Cerebellum (tissue), 4 donors: ENCODE measurements at places on chromosomes 7 and 10. TPM values are rescaled to one million over a fixed set of nuclear protein-coding genes. Genes with fewer than 3 reads are reported as not detected.
A peak's percentile ranks its signal among the peaks of the same experiment; 100 is the strongest.

- DNase-seq: no peak
Measured at GRCh38 chr10:119693262-119693957, 32.4 kb upstream of the INPP5F start.

DNA sequence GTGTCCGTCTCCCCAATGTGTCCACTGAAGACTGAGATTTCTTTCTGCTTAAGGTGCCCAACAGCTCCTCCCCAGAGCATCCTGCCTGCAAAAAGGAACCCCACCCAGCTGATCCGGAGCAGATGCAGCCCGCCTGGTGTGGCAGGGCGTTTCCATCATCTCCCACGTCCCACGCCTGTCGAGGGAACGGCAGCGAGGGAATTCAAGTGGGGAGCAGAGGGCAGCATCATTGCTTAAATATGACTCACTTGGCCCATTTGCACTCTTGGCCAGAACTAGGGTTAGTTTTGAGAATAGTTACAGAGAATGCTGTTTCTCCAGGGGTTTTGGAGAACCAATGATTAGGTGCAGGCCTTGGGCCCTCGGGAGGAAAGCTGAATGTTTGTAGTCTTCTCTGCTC, 20.8 kb downstream of the VWA2 start:
- no peak for DNase-seq

GRCh38 chr7:69577221-69577620, 21.1 kb upstream of the AUTS2 start:
- no peak for DNase-seq

DNA sequence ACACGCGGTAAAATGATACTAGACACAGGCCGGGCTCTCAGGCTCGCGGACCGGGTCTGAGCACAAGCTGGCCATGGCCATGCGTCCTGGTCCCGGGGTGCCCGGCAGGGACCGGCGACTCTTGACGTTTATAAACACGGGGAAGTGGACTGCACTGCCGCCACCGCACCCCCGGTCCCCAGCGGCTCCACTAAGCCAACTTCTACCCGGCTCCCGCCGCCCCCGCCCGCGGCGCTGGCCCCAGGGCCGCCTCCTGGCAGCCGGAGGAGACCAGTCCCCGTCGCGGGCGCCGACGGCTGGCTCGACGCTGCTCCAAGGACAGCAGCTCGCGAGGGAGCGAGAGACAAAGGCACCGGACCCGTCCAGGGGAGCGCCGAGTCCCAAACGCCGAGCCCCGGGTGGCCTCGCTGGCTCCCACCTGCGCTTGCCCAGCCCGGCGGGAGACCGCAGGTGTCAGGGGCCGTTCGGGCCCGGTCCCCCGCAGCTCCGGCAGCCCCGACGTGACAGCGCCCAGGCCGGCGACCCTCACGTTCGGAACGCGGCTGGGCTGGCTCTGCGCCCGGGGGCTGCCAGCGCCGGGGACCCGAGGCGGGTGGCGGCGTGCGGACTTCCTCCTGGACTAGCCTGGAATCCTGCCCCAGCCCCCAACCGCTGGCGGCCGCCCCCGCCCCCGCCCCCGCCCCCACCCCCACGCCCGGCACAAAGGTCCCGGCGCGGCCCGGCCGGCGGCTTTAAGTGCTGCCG, 517 bp downstream of the ITGB1 start:
- peak; percentile 33 for DNase-seq

DNA sequence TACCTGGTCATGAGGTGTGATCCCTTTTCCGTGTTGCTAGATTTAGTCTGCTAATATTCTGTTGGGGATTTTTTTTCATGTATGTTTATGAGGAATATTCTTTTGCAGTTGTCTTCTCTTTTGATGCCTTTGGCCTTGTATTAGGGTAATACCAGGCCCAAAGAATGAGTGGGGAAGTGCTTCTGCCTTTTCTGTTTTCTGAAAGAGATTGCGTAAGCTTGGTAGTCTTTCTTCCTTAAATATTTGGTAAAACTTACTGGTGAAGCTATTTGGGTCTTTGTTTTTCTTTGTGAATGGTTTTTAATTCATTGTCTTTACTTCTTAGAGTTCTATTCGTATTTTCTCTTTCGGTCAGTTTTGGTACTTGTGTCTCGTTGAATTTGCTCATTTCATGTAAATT, 51.1 kb downstream of the SHH start:
- DNase-seq: no peak

DNA sequence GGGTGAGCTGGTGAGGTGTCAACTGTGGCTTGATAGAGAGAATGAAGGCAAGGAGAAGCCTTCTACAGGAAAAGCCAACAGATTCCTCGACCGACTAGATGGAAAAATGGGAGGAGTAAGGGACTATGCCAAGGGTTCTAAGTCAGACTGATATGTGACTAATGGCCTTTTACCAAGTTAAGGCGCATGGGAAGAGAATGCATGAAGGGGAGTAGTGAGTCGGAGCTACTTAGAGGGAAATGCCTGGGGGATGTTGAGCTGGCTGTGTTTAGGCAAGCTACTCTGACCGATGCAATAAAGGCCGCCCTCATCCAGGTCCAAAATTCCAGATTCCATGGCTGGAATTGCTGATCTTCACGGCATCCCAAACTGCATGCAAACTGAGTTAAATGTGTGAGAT, 48.2 kb downstream of the APBB1IP start:
- DNase-seq: no peak

GRCh38 chr10:108696792-108697477, 1226.4 kb downstream of the XPNPEP1 start:
- DNase-seq: no peak

GRCh38 chr7:30323006-30323355, 38.6 kb downstream of the ZNRF2 start:
- DNase-seq: no peak

- DNase-seq: no peak
Measured at GRCh38 chr7:113625494-113626102, 293.2 kb downstream of the PPP1R3A start.

- no peak for DNase-seq
Measured at GRCh38 chr7:36430881-36431280, 41.2 kb downstream of the ANLN start.

DNA sequence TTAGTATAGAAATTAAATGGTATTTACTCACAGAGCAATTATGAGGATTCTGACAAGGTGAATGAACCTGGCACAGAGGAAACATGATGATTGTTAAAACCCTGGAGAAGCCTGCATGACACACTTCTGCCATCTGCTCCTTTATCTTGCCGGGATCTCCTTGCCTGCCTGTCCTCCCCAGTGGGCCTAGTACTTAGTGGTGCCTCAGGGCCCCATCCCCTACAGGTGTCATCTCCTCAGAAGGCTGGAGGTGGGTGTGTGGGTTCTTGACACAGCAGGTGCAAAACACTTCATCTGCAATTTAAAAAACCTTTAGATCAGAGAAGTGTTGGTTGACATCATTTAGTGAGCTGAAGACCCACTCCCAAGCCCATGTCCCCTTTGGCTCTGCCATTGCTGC, 261.2 kb downstream of the ADRA2A start:
- peak; percentile 60 for DNase-seq

Gene ADAM12
- total RNA-seq: 16.7 TPM

Gene TAF3
- total RNA-seq: 3.2 TPM

Gene CCDC3
- total RNA-seq: 10.8 TPM

Gene AGMO
- 0.64 TPM for total RNA-seq

Gene FAM185A
- total RNA-seq: 26.9 TPM

Gene FKBP9
- total RNA-seq: 30.4 TPM

Gene CYP3A5
- 2.3 TPM for total RNA-seq

Gene ABCC2
- total RNA-seq: 0.73 TPM
